ENCODE measurements at places on chromosomes 5 and 9.
A peak's percentile ranks its signal among the peaks of the same experiment; 100 is the strongest.

DNA sequence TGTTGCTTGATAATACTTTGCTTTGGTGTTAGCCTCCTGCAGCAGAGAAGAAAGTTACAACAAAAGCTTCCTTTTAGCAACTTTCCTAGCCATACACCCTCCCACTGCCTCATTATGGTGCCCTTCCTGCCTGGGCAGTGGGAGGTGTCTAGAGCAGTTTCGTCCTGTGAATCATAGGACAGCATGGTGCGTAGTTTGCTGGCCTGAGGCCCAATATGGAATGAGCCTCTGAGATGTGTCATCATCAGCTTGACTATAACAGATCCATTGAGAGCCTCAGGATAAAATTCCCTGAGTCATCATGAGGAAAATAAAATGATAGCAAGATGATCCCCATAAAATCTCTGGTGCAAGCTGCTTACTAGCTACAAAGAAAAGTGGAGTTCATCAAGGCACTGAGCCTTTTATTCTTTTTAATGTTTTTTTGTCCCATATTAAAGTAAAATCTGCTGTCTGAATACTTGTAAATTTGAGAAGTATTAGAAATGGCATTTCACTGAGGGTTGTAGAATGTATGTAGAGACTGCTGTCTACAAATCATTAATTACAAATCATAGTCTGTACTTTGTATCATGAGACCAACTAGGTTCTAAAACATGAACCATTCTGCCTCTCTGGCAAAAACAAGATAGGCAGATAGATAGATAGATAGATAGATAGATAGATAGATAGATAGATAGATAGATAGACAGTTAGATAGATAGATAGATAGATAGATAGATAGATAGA is 303.0 kb upstream of the PDE4D start:
- peak; percentile 92 for DNase-seq

- DNase-seq, result no peak
Measured at GRCh38 chr5:90987726-90988125, 395.4 kb downstream of the ARRDC3 start.

DNA sequence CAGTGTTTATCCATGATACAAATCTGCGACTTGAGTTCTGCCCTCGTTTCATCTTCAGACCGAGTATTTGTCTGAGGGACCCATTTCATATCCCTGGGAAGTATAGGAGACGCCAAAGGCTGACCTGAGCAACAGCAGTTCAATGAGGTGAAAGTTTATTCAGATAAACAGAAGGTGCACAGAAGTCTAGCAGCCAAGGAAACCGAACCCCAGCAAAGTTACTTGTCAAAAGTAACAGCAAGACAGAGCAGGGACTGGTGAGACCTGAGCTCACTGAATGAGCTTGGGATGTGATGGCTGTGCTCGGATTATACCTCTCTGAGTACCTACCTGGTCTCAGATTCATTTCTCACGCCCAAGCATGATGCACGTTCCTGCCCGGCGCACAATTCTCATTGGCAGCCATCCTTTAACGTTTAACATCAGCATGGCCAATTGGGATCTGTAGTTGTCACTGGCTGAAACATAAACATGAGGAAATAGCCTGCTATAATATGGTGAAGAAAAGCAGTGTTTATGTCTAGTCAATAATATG is 599 bp downstream of the LYRM7 start:
- DNase-seq, result no peak

DNA sequence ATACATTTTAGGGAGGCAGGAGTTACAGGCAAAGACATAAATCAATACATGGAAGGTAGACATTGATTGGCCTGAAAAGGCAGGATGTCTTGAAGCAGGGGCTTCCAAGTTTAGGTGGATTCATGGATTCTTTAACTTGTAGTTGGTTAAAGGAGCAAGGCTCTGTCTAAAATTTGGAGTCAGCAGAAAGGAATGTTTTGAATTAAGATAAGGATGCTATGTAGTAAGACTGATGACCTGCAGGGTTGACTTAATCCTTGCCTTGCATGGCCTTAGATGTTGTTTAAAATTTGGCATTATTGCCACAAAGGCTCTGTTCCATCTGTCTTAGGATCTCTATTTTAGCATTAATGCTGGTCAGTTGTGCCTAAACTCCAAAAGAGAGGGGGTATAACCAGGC is 171.3 kb downstream of the C5orf15 start:
- DNase-seq, result no peak

GRCh38 chr9:132042324-132042723 is 37.3 kb downstream of the MED27 start:
- peak; percentile 86 for DNase-seq

DNA sequence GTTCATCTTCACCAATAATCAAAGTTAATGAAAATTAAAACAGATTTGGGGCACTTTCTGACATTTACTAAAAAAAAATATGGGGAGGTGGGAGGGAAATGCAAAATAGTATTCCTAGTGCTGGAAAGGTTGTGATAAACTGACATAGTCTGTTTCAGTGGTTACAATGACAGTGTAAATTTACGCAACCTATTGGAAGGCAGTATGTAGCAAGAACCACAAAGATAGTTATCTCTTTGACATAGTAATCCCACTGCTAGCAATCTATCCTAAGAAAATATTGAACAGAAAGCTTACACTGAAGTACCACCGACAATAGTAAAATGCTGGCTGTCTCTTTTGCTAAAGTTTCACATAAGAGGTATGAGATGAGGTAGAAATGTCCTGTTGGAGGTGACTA is 15.1 kb upstream of the EPB41L4B start:
- DNase-seq, result no peak

GRCh38 chr9:93473411-93473810 is 20.0 kb upstream of the FAM120AOS start:
- no peak for DNase-seq

GRCh38 chr5:174222891-174223290 is 177.4 kb downstream of the NSG2 start:
- DNase-seq, result no peak

DNA sequence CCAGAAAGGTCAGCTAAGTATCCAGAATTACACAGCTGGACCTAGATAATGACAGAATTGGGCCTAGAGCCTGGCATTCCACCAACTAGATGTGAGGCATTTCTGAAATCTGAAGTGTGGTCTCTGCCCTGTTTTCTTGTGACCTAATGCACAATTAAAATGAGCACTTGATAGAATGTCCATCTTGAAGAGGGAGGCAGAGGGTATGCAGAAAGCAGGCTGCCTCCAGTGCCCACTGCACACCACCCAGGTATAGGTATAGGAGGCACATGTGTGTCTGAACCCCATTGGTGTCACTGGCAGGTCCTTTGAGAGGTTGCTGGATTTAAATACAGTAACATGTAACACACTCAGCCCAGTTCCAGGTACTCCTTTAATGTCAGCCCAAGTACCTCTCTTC is 2.4 kb downstream of the MTAP start:
- no peak for DNase-seq

DNA sequence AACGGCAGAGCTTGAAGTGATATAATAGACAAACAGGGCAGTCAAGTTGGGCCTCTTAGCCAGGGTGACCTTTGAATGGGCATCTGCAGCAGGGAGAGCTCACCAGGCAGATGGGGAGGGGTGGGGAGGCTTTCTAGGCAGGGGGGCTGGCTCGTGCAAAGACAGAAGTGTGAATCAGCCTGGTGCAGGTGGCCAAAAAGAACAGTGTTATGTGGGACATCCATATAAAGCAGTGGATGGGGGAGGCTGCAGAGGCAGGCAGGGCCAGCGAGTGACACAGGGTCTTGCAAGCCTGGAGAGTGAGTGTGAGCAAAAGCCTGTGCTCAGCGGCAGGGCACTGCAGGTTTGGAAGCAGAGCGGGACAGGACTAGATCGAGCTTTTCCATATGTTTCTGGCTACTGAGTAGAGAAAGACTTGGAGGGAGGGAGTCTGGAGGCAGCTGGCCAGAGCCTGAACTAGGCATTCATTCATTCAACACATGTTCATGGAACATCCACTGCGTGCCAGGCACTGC is 14.2 kb upstream of the TTLL11 start:
- no peak for DNase-seq

DNA sequence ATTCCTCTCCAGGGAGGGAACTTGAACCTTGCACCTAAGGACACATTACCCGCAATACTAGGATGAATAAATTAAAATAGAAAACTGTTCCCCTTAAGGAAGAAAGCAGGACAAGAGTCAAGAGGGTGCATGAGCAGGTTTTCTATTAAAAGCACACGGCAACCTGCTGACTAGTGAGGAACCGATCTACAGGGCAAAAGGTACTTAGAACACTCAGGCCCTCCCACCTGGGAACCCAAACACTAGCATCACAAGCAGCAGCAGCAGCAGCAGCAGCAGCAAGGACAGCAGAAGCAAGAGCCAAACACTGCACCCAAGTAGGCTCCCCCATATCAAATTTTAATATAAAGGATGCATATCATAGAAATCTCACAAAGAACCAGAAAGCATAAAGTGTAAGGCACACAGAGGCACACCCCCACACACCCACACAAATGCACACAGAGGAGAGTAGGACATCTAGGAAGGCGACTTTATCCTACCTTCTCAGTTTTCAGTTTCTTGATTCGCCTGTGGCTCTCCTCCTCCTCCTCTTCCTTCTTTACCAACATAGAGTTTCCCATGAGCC is 2.8 kb downstream of the ZNF608 start:
- DNase-seq, result no peak

DNA sequence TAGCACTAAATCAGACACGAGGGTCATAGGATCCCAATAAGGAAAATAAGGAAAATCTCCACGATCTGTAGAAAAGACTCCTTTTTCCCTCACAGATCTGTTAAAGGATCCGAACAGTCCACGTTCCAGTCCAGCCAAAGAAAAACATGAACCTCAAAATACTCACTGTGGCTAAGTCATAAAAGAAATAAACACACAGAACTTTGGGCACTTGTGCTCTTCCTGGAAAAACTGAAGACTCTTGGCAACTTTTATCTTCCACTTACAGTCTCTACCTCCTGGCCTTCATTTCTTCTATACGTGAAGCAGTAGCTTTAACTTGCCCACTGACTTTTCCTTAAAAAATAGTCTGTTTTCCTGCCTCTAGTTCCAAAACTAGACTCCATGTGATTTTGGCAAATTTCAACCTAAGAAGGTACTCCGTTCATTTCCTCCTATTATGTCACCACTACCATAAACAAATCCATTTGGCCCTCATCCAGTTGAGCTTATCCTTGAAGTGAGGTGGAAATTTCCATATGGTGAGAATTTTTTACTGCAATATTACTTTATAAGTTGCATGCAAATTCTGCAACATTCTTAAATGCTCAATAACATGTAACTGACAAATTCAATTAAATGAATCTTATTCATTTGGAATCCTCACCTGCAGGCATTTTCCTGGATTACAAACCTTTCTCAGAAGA is 5.3 kb upstream of the LHFPL2 start:
- no peak for DNase-seq

DNA sequence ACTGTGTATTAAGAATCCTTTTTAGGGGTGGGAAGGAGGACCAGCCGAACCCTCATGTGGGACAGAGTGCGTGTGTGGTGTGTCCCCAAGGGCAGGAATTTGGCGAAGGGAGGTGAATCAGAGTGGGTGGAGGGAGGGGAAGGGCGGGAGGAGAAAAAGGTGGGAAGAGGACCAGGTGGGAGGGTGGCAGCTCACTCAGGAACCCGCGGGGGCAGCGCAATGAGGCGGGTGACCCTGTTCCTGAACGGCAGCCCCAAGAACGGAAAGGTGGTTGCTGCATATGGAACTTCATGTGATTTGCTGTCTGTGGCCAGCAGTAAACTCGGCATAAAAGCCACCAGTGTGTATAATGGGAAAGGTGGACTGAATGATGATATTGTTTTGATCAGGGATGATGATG is 8.8 kb upstream of the POLR1E start:
- no peak for DNase-seq

DNA sequence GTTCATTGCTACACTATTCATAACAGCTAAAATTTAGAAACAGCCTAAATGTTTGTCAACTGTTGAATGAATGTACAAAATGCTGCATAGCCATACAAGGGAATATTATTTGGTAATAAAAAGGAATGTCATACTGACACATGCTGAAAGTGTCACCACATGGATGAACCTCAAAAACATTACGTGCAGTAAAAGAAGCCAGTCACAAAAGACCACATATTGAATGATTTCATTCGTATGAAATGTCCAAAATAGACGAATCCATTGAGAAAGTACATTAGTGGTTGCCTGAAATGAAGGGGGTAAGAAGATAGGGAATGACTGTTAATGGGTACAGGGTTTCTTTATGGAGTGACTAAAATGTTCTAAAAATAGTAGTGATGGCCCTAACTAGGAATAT is 11.6 kb upstream of the ECM2 start:
- no peak for DNase-seq

- DNase-seq, result no peak
Measured at GRCh38 chr5:119417891-119418605, 34.2 kb upstream of the HSD17B4 start.

GRCh38 chr9:29865764-29866313 is 2292.6 kb upstream of the C9orf72 start:
- DNase-seq, result no peak

DNA sequence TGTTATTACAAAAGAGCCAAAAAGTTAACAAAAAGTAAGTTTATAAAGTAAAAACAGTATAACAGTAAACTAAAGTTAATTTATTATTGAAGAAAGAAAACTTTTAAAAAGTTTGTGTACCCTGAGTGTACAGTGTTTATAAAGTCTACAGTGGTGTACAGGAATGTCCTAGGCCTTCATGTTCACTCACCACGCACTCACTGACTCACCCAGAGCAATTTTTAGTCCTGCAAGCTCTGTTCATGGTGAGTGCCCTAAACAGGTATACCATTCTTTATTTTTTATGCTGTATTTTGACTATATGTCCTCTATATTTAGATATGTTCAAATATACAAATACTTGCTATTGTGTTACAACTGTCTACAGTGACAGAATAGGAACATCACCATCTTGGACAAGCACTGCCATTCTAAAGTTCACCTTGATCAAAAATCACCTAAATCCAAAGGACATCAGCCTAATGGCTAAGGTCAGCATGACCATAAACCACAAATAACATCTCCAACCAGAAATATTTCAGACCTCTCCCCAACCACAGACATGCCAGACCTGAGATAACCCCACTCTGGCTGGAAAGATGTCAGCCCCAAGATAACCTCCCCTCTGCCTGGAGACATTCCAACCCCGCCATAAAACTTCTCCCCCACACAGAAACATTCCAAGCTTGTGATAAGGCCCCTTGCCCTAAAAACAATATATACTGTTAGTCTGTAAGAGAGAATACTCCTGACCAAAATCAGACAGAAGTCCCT is 56.1 kb downstream of the AGXT2 start:
- no peak for DNase-seq

GRCh38 chr9:92385001-92385400 is 19.4 kb downstream of the OGN start:
- DNase-seq, result no peak

DNA sequence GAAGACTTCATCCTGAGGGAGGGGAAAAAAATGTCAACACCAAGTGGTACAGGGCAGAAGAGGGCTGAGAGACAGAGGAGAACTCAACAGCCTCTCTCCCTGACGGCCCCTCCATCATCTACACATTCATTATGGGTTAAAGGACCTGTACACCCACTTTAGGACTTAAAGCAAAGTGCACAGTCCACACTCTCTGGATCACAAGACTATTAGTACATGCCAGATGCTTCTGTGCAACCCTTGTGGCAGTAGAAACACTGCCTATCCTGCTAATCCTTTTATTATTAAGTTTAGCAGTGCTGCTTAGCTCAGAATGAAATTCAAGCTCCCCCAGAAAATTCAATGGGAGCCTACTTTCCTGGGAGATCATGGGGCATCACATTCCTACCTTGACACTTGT is 1.9 kb downstream of the FRMD3 start:
- DNase-seq, result no peak

Data from kidney epithelial cell (primary cell).